Iris pigment epithelial cell (primary cell): ENCODE measurements at places on chromosomes 6 and 20.

GRCh38 chr6:157033428-157034140, 256.4 kb downstream of the ARID1B start:
- DNase-seq = no peak

- no peak for DNase-seq
Observed at GRCh38 chr20:37777988-37778659, 84.3 kb downstream of the CTNNBL1 start.

DNA sequence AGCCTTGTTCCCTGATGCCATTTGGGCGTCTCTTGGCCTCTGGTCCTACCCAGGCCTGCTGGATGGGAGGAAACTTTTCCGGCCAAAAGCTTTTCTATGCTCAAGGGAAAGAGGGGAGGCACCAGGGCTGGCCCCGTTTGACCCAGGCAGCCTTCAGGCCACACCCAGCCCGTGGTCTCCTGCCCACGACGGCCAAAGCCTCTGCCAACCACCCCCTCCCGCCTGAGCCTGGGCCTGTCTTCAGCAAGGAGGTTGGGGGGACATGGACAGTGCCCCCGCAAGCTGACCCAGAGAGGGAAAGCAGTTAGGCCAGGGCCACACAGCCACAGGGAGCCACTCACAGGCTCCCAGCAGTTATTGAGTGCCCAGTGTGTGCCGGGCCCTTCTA, 49.5 kb downstream of the SRC start:
- DNase-seq = no peak

- DNase-seq = no peak
Observed at GRCh38 chr6:21883595-21884328, 290.2 kb downstream of the SOX4 start.

DNA sequence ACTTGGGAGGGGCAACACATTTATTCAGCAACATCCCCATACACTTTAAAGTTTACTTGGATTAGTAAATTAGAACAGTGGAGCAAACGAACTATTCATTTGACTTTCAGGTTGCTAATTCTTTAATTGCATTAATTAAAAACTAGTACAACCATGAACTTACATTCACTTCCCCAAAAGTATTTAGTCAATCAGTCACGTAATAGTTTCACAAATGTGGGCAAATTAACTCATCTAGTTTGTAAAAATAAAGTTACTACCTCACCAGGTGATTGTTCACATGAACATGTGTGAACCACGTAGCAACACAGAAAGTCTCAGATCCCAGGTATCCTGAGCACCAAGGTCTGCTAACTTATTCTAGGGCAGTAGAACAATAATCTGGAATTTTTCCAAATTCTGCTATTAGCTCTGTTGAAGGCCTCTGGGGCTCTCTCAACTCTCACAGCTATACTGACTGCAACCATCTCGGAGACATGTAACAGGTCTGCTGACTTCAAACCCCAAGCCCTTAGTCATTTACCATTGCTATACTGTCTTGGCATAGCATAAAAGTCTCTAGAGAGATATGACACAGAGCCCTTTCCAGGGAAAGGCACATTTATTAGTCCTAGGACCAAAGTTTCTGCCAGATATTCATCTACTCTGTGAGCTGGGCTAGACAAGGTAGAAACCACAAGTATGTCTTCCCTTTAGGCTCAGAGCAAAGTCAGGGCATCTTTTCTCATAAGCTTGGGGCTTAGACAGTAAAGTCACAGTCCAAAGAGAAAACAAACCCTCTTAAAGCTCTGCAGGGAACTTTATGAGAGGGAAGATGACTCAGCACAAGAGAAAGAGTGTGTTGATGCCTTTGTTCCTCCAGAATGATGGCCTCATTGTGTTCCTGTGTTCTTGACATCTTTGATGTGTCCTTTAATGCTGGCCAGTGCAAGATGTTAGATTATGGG, 50.9 kb upstream of the CCDC28A start:
- peak; percentile 95 for DNase-seq

DNA sequence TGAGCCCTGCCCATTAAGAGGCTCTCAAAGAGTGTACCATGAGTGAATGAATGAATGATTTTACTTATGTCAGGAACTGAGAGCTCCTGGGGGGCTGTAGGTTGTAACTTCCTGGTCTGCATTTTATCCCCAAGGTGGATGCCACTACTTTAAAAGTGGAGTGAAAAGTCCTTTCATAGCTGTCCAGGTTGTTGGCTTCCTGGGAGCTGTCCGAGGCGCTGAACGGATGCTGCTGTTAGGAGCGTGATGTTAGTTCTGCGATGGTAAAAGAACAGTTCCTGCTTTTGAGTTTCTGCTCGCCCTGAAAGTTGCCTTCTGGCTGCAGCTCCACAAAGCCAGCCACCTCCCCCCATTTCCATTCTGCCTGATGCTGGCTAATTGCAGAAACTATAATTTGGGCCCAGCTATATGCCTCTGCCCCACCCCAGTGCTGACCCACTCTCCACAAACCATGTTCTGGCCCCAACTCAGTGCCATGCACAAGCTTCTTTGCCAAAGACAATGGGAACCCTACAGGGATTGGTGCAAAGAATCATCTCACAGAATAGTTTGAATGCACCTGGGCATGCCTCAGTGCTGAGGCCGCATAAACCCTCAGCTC, 330.9 kb upstream of the CDH4 start:
- peak; percentile 19 for DNase-seq

- no peak for DNase-seq
Observed at GRCh38 chr20:50563133-50563944, 53.2 kb downstream of the PTPN1 start.

- no peak for DNase-seq
Observed at GRCh38 chr6:28751514-28751913, 172.3 kb downstream of the TRIM27 start.
